ENCODE measurements at places on chromosomes 3 and 15.

- DNase-seq: no peak
Observed at GRCh38 chr3:168040607-168041208, 55.0 kb downstream of the GOLIM4 start.

DNA sequence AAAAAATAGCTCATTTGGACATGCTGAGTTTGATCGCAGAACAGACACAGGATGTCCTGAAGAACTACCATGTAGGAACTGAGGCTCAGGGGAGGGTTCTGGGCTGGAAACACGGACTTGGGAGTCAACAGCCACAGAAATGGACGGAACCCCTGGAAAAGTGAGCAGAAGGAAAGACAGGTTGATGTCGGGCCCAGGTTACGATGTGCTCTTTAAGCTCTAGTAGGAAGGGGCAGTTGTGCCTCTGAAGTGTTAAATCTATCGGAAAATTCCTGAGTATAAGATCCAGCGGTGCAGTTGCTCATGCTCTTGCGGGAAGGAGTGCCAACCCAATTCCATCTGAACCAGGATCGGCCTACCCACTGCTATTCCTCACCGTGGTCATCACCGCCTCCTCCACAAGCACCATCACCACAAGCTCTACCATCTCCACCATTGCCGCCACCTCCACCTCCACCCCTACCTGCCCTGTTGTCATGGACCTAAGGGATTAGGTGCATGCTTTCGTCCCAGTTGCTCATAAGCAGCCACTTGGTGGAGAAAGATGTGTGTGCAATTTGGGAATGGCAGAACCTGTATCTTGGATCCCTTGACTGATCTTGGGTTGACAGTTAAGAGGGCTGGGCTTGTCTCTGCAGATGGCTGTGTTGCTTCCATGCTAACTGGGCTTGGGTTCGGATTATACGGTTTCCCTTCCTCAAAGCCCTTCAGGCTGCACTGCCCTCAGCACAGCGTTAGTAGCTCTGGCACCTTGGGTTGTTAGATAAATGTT is 108.5 kb downstream of the ASB7 start:
- DNase-seq: no peak

DNA sequence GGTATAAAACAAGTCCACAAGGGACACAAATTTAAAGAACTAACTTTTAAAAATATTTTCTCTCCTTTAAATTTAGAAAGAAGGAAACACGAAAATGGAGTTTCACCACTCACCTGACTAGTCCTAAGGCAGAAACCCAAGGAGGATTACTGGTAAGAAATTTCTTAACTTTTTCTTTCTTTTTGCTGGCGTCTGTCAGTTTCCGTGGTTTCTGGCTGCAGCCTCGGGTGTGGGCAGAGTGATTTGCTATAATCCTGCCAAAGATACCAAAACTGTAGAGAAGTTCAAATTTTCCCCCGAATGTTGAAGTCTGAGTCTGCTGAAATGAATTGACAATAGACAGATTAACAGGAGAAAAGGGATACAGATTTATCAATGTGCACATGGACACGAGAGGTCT is 843.6 kb upstream of the ALCAM start:
- no peak for DNase-seq

- no peak for DNase-seq
Observed at GRCh38 chr3:119939077-119939476, 155.2 kb downstream of the GSK3B start.

- no peak for DNase-seq
Observed at GRCh38 chr3:136326316-136326715, 76.2 kb downstream of the PCCB start.

DNA sequence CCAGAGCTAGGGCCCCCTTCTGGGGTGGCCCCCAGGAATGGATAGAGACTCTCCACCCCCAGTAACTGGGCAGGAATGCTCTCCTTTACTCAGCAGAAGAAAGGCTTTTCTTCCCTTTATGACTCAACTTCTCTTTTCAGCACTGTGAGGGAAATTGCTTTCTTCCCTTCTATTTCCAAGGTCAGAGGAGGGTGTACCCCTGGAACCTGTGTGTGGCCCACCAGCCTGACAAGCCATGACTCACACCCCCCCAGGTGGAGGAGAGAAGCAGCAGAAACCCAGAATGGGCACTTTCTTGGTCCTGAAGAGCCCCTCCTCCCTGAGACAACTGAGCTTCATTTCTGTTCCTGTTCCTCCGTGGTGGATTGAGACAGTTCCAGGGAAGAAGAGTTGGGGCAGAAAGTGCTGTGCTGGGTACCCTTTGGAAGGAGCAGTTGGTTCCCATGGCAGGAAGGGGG is 2.7 kb upstream of the ANKRD63 start:
- no peak for DNase-seq

DNA sequence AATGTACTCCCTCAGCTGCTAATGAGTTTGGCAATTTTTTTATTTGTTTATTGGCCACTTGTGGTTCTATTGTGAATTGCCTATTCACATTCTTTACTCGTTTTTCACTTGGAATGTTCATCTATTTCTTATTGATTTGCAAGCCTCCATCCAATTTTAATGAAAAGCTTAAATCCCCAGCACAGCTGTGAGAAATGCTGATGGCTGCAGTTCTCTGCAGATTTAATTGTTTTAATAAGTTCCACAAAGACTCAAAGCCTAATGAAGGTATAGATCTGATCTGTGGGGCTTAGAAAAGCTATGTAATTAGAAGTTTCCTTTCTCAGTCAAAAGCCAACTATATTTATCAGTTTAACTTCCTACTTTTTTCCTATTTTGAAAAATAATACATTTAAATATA is 41.5 kb downstream of the LYZL4 start:
- DNase-seq: no peak

DNA sequence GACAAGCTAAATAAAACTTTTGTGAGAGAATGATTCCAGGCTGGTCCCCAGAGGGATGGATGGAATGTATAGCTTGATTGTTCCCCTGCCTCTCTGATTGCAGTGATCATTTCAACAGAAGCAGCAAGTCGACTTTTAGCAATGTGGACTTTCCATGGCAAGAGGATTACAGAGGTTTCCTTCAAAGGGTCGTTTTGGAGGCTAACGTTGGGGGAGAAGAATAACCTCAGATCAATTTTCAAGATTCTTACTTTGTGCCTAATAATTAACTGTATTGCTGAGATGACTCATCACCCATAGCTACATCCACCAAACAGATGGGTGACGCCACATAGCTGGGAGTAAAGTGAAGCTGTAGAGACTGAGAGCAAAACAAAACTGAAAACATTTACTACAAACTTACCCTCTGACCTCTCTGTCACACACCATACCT is 79.9 kb downstream of the GTPBP8 start:
- DNase-seq: no peak

DNA sequence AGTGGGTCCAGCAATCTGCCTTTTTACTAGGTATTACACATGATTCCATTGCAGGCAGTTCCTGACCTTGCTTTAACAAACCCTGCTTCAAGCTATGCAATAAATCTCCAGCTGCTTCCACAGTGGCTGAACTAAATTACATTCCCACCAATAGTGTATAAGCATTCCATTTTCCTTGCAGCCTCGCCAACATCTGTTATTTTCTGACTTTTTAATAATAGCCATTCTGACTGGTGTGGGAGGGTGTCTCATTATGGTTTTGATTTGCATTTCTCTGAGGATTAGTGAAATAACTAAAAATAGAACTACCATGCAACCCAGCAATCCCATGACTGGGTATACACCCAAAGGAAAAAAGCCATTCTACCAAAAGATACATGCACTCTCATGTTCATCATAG is 36.4 kb upstream of the DNAJC13 start:
- DNase-seq: no peak

- DNase-seq: no peak
Observed at GRCh38 chr3:4994144-4994730, 15.0 kb downstream of the BHLHE40 start.

All from stimulated activated CD8-positive, alpha-beta memory T cell treated with anti-CD3 and anti-CD28 coated beads, Interleukin-15, amount 100 ng/mL, for 1 hour (primary cell).